Central memory CD4-positive, alpha-beta T cell (primary cell): ENCODE measurements at places on chromosomes 16 and 17.

- DNase-seq: no peak
Measured at GRCh38 chr17:70829876-70830275, 660.5 kb downstream of the KCNJ2 start.

GRCh38 chr17:68792042-68792685 is 163.0 kb downstream of the ABCA8 start:
- DNase-seq: no peak

- DNase-seq: no peak
Measured at GRCh38 chr16:54282202-54282927, 4.2 kb downstream of the IRX3 start.

DNA sequence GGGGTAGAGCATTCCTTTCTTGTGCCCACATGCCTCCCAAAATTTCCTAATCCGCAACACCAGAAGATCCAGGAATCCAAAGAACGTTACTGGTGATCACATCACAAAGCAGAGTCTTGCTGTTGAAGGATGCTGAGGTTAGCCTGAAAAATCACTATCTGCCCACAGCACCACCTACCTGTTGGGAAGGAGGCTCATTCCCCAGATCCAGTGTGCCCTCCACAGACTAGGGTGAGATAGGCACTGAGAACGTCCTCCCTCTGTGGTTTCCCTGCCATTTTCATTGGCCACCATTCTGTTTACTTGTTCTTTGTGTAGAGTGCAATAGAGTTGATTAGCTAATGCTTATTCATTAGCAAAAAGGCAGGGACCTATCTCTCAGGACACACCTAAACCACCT is 30.3 kb downstream of the RCVRN start:
- DNase-seq: no peak

DNA sequence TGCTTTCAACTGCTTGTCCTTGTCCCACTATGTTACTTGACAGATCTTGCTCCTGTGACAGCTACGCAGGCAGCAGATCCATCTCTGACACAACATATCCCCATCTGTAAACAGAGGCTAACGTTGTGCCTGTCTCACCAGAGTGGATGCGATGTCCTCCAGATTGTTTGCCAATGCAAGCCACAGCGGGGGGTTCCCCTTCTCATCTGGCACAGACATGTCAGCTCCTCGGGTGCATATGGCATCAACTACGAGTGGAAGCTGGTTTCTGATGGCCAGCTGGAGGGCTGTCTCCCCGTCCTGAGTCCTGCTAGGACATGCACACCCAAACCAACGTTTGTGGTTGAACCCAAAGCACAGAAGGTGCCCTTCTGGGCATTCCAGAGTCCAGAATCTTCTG is 39.0 kb downstream of the CYB5D2 start:
- no peak for DNase-seq

- DNase-seq: no peak
Measured at GRCh38 chr17:9958586-9959281, 53.7 kb upstream of the RCVRN start.

GRCh38 chr17:76935331-76935730 is 67.1 kb downstream of the MGAT5B start:
- DNase-seq: no peak

DNA sequence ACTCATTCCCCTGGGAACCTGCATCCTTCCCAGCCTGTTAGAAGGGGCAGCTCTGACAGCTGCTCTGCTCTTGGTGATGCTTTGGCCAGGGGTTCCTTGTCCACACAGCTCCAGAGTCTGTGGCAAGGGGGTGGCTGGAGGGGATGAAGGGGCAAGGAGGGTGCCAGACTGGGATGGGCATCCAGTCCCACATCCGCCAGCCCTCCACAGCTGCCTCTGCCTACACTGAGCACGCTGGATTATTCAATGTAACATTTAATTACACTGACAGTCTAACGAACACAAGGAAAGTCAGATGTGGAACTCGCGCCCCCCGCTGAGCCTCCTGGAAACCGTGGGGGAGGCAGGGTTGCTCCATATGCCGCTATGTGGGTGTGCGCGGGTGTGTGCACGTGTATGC is 101.1 kb downstream of the C16orf78 start:
- DNase-seq: no peak

DNA sequence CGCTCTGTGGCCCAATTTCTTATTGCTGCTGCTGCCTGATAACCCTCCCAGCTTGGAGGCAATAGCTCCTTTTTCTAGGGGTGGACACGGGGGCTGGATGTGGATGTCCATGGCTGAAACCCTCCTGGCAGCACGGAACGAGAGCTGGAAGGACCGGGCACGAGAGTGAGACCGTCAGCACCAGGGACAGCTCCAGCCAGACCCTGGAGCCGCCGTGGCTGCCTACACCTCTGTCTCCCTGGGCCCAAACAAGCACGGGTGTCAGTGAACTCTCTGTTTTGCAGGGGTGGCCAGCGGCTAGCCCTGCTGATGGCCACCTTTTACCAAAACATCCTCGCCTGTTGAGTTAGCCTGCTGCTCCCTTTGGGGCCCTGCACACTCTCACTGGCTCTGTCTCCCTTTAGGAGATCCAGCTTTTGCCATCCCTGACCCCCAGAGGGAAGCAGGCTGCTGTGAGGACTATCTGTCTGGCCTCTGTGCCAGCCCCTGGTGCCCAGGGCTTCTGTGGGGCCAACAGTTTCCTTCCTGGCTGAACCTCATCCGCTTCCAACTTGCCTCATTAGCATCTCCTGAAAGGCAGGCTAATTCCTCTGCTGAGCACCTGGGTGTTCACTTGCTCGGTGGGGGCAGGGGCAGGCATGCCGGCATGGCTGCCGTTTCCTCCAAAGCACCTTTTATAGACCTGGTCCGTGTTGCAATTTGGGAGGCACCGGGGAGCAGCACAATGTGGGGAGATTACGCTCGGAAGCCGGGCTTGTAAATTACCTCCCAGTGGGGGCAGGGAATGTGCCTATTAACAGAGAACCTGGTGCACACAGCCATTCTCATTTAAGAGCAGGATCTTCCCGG is 118.1 kb downstream of the ENGASE start:
- no peak for DNase-seq

DNA sequence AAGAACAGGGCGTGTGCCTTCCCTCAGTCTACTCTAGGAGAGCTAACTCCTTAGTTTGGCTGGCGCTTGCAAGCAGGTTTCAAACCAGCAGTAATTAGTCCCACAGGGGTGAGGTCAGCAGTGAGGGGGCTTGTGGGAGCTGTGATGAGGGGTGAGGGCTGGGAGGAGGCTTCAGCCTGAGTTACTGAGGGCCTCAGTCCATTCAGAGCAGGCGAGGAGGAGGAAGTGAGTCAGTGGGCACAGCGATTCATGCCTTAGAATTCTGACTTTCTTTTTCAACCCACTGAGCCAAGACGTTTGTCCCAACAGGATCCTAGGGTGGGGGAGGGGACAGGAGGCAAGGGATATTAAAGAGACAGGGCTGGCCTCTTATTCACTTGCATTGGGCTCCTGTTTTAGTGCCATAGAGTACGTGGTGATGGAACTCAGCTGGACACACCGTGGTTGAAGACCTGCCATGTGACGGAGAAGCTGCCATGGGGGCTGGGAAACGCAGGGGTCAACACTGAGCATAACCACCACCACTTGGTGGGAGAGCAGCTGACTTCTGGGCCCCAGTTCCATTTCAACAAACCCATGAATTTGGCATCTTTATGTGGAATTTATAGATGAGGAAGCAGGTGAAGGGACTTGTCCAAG is 8.3 kb upstream of the ITGA3 start:
- DNase-seq: no peak

DNA sequence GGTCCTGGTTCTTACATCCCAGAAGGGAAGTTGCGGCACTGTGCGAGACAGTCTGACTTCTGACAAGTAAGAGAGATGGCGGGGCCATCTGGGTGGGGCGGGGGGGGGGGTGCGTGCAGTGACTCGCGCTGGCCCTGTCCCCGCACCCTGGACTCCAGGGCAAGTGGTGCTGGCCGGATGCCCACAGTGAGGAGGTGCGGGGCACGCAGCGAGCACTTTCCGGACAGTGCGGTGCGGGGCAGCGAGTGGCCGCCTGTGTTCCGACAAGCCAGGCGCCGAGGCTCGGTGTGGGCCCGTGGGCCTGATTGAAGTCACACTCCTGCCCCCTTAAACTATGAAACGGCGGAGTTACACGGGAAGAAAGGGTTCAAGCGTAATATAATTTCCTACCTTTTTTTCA is 106.4 kb downstream of the BANP start:
- no peak for DNase-seq

DNA sequence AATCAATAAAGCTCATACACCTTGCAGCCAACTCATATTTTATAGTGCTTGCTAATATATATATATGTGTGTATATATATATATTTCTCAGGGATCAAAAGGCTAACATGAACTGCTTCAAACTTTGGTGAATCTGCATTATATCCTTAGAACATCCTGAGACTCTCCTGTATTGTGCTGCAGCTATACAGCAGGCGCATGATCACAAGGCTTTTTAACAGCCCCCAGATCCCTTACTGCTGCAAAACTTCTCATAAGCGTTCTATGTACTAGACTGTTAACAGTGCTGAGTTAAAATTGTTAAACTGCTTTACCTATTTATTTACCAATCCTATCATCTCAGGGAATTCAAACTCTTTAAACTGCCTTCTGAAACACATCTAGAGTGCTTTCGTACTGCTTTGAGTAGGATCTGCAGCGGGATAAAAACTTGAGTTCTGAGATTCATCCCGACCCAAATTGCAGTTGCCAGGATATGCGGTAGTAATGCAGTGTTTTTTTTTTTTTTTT is 1.3 kb downstream of the GPATCH8 start:
- no peak for DNase-seq

DNA sequence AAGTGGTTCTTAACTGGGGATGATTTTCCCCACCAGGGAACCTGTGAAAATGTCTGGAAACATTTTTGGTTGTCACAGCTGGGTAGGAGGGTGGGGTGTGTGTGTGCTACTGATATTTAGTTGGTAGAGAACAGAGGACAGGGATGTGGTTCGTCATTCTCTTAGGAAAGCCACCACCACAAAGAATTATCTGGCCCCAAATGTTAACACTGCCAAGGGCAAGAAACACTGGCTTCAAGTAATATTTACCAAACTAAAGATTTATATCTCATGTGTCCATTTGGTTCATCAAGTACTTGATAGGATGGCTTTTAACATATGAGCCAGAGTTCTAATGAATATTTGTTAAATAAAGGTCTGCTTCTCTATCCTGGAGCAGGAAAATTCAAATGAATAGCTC is 19.5 kb downstream of the MPHOSPH6 start:
- no peak for DNase-seq
